MV-4-11 (cell line): ENCODE measurements at places on chromosomes 1 and 21.

DNA sequence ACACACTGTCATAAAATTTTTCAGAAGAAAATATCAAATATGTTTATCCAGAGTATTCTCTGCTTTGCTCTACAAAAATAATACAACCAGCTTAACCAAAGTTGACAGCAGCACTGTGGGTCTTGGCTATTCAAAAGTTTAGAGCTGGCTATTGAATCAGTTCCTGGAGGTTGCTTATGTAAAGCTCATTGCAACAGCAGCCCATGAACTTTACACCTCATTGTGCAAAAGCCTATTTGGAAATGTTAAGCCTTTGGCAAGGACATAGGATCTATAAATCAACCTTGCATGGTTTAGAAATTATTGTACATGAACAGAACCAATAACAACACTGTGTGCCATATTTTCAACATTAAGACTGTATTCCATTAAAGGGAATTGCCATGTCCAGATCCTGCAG, 714.9 kb downstream of the ADGRL2 start:
- peak; percentile 85 for DNase-seq

DNA sequence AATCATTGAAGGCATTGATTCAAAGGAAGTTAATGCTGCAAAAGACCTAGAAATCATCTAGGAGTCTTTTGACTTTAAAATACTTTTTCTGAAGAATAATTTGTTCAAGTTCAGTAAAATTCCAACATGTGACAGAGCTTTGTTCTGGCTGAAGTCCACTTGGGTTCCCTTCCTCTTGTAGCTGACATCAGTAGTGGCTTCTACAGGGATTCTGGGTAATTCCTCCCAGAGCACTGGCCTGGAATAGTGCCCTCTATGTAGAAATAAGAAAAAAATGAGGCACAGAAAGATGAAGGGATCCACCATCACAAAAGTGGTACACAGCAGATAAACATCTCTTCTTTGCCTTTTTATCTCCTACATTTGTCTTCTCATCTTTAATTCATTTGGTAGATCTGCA, 548.1 kb downstream of the LTN1 start:
- no peak for DNase-seq

DNA sequence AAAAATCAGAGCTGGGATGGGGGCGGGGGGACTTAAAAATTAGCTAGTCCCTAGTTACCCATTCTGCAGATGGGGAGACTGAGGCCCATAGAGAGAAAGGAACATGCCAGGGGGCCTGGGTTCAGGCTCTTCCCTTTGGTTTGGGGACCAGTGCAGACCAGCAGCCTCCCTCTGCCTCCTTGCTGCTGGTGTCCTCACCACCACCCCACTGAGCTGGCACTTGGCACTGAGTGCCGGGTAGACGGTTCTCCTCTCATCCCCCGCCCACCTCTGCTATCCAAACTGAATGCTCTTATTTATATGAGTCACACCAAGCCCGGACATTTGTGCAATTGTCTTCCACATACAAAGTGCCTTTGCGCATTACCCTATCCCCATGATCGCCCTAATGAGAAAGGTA, 39.2 kb downstream of the CAMK2N1 start:
- DNase-seq = no peak

DNA sequence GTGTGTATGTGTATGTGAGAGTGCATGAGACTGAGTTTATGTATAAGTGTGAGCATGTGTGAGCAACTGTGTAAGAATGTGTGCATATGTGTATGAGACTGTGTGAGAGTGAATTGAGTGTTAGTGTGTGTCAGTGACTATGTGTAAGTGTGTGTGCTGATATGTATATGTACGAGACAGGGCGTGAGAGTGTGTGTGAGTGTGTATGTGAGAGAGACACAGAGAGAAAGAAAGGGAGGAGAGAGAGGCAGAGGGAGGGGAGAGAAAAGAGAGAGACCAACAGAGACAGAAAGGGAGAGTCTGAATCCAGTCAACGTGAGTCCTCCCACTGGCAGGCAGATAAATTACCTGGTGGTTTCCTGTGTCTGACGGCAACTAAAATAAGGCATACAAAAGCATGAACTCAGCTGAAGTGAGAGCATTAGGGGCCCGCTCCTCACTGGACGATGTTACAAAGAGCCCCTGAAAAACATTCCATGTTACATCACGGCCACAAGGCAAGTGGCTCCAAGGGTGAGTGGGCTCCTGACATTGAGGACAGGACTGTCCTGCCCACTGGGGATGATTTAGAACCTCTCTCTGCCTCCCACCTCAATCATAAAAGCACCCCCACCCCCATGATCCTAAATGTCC, 66.6 kb upstream of the TIAM1 start:
- no peak for DNase-seq

DNA sequence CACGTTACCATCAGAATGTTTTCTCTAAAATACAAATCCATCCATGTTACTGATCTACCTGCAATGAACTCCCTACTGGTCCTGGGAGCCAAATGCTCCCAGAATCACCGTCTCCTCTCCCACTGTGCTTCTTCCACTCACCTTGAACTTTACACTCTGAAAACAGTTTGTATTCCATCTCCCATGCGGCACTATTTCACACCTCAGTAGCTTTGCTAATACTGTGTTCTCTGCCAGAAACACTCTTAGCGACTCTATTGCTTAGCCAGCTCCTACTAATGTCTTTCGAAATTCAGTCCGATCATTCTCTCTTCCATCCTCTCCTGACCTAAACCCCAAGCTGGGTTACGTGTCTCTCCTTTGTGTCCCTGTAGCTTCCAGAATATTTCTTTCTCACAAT, 284.4 kb upstream of the DUSP10 start:
- no peak for DNase-seq
